T-helper 1 cell (primary cell): ENCODE measurements at places on chromosomes 1 and 21.
A peak's percentile ranks its signal among the peaks of the same experiment; 100 is the strongest.

DNA sequence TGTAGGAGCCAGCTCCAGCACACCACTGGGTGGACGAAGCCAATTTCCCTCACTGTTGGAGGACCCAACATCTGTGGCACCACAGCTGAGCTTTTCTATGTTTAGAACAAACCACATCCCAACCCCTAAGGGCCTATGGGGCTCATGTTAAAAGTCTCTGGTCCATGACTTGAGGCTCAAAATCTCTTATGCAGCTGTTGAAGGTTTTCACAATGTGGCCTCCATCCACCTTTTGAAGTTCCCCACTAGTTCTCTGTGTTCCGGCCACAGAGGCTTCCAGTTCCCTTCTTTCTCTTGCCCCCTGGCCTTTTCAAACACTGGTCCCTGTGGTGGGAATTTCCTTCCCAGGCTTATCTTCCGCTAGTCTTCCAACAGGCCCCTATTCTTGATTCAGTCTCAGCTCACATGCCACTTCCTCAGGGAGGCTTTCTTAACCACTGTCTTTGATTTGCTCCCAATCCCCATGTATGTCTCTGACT, 3.9 kb upstream of the IFNLR1 start:
- DNase-seq: no peak

GRCh38 chr1:154571244-154571963, 3.8 kb downstream of the CHRNB2 start:
- DNase-seq: no peak

- no peak for DNase-seq
These were observed 120.5 kb upstream of the HMGB4 start for GRCh38 chr1:33743221-33743998.

DNA sequence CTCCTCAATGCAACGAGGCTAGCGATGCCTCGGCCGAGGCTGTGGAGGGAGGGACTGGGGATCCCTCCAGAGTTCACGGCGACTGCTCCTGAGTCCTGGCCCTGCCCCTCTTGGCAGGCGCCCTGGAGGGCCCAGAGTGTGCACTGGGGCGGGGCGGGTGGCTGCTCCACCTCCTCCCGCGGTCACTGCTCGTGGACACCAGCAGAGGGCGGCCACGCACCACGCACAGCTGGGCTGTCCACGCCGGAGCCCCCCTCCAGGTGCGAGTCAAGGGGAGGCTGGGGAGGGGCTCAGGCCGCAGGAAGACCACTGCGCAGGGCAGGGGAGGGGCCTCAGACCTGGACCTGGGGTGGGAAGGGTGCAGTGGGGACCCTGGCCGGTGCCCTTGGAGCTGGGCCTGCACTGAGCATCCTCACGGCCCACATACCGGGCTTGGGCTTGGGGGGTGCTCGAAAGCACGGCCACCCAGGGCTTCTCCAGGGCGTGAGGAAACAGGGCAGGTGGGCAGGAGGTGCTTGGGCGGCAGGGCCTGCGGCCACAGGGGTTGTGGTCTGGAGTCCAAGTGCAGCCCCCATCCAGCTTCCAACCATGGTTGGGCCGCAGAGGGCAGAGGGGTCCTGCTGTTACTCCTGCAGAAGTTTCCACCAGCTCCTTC, 20.6 kb upstream of the TTC34 start:
- DNase-seq: peak; percentile 30

- no peak for DNase-seq
These were observed 6.6 kb upstream of the DOP1B start for GRCh38 chr21:36149788-36150711.

DNA sequence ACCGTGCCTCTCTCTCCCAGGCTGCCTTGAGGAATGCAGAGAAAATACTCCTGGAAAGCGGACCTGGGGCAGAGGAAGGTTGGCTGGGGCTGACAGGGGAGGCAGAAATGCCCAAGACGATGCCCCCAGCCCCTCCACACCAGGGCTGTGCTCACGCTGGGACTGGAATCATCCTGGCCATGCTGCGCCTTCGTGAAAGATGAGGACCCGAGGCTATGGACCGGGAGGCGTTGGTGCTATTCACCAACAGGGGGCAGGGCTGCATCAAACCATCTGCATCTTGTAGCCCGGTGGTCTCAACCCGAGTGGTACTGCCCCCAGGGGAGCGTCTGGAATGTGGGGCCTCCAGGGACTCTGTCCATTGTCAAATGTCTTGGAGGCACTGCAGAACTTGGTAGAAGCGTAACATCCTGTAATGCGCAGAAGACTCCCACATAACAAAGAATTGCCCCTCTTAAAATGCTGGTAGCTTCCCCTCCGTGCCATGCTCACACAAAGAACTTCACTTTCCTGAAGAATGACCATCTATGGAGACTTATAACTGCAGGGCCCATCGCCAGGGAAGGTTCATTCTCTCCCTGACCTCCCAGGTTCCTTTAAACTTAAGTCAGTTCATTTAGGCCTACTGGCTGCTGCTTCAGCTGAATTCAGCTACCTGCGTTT, 251.2 kb downstream of the RRAGC start:
- no peak for DNase-seq

DNA sequence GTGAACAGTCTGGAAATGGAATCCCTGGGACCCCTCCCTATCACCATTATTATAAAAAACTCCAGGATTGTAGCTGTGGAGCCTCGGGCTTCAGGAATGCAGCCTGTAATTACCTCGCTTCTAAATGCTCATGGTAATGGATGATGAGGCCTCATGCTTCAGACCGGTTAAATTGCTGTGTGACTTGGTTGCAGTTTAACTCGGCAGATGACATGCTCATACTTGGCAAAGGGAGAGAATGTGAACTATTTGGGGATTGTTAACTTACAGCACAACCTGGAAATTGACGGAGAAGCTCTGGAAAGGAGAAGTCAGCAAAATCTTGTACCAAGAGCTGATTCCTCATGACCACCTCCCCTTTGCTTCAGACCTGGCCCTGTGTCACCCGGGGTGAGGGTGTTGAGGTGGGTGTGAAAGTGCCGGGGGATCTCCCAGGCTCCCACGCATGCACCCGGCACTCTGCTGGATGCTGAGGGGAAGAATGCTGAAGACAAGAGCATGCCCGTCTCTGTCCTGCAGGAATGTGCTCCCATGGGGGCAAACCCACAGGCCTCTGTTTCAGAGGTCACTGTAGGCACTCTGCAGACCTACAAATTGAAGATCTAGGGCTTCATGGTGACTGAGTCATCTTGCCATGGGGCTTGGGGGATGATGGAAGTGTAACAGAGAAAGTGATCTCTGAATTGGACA, 364.8 kb downstream of the RPS6KC1 start:
- no peak for DNase-seq

GRCh38 chr1:69129538-69129937, 438.2 kb upstream of the LRRC7 start:
- DNase-seq: no peak

DNA sequence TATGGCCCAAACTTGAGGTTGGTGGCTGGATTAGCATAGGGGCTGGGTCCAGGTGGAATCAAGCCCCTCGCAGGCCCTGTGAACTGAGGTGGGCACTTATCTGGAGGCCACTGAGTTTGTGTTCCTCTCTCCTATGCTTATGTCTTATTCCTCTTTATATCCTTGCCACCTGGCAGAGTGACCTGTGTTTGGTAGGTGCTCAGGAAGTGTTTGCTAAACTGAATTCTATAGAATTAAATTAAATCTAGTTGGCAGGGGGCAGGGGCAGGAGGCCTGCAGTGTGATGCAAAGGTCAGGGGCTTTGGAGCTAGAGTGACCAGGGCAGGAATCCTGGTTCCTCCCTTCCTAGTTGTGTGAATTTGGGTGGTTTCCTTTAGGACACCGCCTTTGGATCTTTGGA, 1.1 kb upstream of the TMEM9 start:
- no peak for DNase-seq

DNA sequence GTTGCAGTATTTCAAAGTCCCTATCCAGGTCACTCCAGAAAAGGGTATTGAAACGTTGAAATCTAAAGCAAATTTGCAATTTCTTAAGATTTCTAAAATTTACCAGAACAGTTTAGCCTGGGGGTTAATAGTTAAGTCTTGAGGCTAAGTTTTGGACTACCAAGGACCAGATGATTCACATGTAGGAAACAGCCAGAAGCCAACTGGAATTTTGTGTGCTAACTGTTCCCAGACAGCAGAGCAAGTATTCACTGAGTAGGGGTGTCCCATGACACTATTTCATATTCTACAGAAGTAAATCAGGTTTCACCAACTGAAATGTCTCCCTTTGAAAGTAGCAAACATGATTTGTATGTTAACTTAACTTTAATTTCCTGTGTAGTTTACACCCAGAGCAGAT, 11.5 kb upstream of the C1orf105 start:
- DNase-seq: no peak

- DNase-seq: no peak
These were observed 68.4 kb downstream of the SNRPE start for GRCh38 chr1:203929741-203930309.

- DNase-seq: no peak
These were observed 94.0 kb downstream of the SLC35F3 start for GRCh38 chr1:233998456-233998855.

GRCh38 chr1:942411-942821, 16.6 kb downstream of the NOC2L start:
- DNase-seq: no peak

DNA sequence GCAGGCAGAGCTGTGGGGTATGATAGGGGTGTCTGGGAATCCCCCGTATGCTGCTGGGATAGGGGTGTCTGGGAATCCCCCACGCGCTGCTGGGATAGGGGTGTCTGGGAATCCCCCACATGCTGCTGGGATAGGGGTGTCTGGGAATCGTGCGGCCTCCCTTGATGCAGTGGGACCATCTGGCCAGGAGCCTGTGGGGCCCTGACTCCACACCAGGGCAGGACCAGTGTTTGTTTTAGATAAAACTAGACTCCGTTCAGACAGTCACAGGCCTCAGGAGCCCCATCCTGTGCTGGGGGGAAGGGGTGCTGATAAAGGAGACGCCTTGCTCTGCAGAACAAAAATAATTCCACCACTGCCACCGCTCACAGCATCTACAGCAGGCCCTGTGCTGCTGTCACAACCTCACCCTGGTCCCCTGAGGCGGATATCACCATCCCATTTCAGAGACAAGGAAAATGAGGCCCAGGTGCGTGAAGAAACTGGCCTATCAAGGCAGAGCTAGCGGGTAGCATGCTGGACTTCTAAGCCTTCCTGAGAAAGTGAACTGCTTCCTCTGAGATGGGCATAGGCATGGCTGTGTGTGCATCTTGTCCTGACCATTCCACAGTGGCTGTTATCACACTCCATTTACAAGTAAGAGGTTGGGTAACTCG, 24.0 kb downstream of the ECE1 start:
- DNase-seq: no peak

GRCh38 chr1:214370615-214371014, 89.7 kb downstream of the SMYD2 start:
- no peak for DNase-seq

DNA sequence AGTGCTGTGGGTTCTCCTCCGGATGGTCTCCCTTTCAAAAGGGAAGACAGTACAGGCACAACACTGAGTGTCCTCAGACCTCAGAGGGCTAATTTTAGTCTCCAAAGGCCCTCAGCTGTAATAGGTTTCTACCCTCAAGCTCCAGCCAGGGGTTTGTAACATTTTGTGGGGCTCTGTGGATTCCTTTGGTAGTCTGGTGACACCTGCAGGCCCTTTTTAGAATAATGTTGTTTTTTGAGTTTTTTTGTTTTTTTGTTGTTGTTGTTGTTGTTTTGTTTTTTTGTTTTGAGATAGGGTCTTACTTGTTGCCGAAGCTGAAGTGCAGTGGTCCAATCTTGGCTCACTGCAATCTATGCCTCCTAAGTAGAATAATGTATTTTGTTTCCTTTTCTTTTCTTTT, 15.0 kb upstream of the TMEM201 start:
- no peak for DNase-seq

DNA sequence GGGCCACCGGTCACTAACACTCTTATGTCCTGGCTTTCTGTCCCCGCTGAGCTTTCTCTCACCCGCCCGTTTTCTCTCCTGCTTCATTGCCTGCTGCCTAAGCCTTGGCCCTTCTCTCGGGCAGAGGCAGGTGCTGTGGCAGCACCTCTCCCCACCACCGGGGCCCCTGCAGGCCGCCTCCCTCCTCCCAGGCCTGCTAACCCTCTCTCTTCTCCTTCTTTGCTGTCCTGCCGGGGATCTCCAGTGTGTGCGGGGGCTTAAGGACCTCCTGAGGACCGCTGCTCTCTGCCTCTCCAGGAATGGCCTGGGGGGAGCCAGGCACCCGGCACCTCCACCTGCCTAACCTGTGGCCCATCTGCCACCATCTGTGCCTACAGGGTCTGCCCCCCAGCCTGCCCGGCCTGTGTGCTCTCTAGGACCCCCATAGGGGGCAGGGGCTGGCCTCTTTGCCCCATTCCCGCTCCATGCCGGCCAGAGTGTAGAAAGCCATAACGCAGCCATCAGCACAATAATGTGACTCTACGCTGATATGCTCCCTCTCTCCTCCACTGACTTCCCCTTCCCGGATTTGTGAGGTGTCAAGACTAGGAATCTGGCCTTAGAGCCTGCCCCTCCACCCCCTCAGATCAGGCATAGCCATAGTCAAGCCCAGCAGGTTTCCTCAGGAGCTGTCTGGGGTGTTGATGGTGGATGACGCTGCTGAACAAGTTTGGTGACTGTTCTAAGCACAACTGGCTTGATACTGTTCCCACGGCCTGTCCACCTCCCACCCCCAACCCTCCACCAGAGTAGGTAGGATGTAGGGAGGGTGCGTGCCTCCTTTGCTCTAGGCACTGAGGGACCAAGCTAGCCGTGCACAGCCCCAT, 6.1 kb upstream of the SFN start:
- DNase-seq: no peak

DNA sequence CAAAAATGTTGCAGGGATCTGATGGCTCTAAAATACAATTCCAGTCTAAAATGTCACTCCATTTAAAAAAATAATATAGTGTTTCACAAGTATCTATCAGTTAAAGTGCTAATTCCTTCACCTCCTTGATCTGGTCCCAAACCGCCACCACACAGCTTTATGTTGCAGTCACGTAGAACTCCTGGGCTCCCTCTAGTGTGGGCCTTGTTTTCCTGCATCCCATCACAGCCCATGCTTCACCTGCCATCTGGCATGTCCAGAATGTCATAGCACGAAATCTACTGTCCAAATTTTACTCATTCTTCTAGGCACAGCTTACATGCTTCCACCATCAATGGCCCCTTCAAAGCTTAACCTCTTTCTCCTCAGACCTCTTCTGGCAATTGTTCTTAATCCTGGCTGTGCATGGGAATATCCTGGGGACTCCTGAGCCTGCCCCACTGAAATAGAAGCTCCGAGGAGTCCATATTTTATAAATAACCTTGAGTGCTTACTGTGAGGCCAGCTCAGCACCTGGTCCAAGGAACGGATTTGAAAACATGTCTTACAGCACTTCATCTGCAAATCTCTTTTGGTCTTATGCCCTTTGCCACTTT, 15.5 kb downstream of the FYB2 start:
- no peak for DNase-seq

GRCh38 chr1:160618763-160619274, 28.0 kb downstream of the SLAMF1 start:
- no peak for DNase-seq
